ENCODE measurements at places on chromosomes 7 and 10.
A peak's percentile ranks its signal among the peaks of the same experiment; 100 is the strongest.

DNA sequence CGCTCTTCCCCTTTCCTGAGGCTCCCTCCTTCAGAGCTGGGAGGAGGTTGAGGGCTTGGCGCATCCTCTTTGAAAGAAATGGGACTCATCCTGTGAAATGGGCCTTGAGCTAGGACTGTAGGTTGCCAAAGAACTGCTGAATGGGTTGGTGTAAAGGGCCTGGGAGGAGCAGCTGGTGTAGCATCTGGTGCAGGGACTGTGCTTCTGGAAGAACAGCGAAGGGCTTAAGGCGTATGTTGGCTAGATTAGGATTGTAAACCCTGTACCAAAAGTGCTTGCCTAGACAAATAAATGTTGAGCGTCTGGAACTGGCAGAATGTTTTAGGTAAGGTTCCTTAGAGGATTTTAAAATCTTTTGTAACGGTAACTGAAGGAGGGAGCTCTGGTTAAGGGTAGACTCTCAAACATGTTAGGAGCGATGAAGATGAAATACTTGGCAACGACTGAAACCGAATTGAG is 563 bp downstream of the STAM start:
- no peak for DNase-seq

DNA sequence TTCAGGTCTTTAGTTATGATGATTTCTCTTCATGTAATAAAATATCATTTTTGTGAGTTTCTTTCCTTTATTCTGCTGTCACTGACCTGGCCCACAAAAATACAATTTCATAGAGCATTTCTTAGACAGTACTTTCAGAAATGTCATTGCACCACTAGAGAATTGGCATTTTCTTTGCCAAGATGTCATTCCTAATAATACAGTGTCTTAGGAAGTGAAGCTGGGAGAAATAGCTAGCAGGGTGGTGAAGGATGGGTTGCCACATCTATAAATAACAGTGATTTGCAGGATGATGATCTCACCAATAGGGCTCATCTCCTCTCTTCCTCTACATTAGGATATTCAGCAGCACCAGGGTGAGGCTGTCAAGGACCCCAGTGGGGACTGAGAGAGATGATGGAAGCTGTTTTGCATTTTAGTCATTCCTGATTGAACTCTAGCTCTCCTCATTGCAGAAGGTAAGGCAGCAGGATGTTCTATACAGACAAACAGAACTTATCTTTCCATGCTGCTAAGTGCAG is 452.1 kb downstream of the NXPH1 start:
- DNase-seq: no peak

DNA sequence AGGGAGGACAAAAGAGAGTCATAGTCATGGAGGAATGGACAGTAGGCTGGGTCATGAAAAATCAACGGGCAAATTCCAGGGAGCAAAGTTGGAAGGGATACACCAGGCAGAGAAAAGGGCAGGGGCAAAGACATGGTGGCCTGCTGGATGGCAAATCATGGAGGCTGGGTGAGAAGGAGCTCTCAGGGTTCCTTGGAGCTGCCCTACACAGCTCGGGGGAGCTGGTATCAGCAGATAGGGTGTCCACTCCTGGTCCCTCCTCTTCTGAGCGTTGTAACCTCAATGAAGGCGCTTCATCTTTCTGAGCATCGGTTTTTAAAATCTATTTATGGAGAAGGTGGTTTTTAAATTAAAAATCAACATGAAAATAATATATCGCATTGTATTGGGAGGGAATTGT is 27.9 kb upstream of the EIF5AL1 start:
- no peak for DNase-seq

DNA sequence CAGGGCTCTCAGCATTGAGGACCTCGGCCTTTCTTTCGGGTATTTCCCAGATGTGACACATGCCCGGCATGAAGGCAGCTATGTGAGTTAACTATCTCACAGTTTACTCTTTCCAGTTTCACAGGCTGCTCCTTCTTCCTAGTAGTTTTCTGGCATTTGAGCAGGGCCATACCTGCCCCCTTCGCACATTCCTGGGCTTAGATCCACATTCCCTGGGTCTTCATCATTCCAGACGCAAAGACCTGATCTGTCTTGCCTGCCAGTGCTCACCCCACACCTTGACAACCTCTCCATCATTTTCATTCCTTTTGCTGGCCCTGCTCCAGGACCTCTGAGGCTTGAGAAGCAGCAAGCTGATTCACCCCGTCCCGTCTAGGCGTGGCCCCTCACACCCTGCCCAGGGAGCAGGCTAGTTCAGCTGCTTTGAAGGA is 227.5 kb downstream of the WDR11 start:
- DNase-seq: no peak

GRCh38 chr10:126062131-126063032 is 166.0 kb downstream of the FANK1 start:
- peak; percentile 67 for DNase-seq

- DNase-seq: no peak
Observed at GRCh38 chr10:36700123-36700522, 425.3 kb upstream of the ANKRD30A start.

- no peak for DNase-seq
Observed at GRCh38 chr10:98414578-98414931, 427 bp downstream of the PYROXD2 start.

GRCh38 chr10:48792687-48793096 is 108.0 kb downstream of the WDFY4 start:
- no peak for DNase-seq

- no peak for DNase-seq
Observed at GRCh38 chr7:25861601-25862260, 290.3 kb upstream of the NFE2L3 start.

DNA sequence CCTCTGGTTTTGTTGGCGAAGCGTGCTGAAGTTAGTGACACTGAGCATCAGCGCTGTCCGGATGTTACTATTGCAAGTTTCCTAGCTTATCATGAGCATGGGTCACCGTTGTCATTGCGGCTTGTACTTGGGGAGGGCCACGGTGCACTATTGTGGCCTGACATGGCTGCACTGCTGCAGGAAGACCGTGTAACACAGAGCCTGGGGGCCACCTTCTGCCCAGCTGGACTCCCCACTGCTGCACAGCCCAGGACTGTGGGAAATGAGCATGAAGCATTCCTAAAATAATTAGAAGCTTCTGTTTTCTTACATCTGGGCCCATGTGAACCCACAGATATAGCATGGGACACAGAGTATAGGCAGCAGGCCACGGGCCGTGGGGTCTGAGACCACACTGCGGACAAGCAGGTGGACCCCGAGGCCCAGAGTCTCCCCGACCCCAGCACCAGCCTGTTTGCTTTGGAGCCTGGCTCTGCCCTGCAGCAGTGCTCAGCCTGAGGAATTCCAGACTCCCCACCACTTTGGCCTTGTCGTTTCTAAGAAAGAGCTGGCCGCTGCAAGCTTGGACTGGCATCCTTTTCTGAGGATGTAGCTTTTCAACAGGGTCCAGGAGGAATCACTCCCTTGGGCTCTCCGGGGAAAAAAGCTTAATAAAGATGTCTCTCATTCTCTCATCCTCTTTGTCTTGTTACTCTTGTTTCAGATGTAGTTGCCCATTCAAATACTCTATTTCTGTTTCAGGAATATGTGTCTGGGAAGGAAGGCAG is 179.2 kb downstream of the CCDC3 start:
- no peak for DNase-seq

DNA sequence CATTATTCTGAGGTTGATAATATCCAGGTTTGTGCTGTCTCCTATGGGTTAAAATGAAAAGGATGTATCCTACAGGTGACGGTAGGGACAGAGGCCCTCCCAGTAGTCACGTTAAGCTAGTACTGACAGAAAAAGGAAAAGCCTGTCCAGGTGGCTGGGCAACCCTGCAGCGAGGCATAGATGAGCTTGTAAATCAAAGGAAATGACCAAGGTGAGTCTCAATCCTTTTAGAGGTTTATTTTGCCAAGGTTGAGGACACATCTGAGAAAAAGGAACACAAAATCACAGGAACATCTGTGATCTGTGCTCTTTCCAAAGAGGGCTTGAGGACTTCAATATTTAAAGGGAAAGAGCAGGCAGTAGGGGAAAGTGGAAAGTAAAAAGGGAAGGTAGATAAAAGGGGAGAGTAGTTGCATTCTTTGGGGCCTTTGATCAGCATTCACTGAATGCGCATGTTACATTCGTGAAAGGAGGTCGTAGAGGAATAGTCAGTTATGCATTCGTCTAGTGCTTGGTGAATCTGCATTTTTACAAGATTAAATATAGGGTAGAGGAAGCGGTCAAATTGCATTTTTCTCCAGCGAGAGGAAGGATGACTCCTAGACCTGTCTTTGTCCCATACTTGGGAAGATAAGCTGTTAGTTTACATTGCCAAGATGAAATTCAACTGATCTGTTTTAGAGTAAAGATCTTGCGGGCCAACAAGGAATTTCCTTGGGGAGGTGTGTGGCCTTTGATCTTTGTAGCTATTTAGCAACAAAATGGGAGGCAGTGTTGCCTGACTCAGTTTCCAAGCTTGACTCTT is 884 bp upstream of the GSTO1 start:
- DNase-seq: no peak

- no peak for DNase-seq
Observed at GRCh38 chr10:131858118-131858515, 42.7 kb upstream of the PPP2R2D start.

DNA sequence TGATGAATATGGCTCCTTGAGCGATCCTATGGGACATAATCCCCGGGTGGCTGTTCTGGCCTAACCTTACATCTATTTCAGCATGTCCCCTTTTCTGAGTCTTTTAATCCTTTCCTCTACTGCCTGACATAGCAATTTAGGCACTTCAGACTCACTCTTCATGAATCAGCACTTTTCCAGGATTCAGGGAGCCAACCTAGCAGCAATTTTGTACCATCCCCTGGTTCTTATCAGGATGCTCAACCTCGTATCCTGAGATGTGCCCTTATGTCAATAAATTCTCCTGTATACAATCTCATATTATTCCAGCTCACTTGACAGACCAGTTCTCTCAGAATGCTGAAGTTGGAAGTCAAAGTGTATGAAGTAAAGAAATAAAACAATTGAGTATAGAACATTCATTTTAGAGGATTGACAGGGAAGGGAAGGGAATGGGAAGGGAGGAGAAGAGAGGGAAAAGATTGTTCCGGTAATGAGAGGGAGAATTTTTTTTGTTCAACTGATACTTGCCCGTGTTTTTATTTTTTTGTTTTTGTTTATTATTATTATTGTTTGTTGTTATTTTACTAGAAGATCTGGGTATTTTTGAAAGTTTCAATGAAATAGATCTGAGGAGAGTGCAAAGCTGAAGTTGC is 8.2 kb upstream of the ZC3HAV1 start:
- no peak for DNase-seq
